Suprapubic skin (tissue), 4 donors: ENCODE measurements at places on chromosomes 7 and 10. TPM values are rescaled to one million over a fixed set of nuclear protein-coding genes. Genes with fewer than 3 reads are reported as not detected.
A peak's percentile ranks its signal among the peaks of the same experiment; 100 is the strongest.

DNA sequence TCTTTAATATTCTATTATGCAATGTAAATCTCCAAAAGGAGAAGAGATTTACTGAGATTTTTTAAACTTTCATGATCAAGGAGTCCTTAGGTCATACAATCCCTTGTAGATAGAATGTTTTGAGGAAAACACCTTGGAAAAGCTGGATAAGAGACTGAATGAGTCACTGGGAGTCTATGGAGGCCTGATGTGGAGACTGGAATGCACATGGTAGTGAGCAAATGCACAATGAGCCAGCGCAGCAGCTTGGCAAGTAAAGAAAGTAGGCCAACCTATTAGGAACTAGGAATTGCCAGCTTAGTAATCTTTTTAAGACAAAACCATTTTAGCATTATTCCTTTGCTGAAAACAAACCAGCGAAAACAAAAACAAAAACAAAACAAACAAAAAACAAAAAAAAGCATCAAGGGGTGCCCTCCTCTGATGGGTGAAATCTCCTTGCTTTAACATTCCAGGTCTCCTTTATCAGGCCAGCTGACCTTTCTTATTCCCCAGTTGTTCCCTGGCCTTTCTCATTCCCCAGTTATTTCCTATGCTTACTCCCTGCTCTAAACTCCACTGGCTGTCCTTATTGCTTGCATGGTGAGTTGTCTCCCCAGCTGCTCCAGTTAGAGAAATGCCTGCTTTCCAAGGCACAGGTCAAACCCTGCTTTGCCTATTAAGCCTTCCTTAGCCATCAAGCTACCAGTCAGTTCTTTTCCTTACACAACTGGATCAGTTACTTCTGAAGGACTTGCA lies 135.8 kb downstream of the PLCE1 start:
- no peak overlapping the region for H3K27ac ChIP-seq
- H3K27me3 ChIP-seq, result no peaks in the 10 kb centered on the region
- H3K4me3 ChIP-seq, result no peak overlapping the region
- no peaks in the 10 kb centered on the region for H3K4me1 ChIP-seq

DNA sequence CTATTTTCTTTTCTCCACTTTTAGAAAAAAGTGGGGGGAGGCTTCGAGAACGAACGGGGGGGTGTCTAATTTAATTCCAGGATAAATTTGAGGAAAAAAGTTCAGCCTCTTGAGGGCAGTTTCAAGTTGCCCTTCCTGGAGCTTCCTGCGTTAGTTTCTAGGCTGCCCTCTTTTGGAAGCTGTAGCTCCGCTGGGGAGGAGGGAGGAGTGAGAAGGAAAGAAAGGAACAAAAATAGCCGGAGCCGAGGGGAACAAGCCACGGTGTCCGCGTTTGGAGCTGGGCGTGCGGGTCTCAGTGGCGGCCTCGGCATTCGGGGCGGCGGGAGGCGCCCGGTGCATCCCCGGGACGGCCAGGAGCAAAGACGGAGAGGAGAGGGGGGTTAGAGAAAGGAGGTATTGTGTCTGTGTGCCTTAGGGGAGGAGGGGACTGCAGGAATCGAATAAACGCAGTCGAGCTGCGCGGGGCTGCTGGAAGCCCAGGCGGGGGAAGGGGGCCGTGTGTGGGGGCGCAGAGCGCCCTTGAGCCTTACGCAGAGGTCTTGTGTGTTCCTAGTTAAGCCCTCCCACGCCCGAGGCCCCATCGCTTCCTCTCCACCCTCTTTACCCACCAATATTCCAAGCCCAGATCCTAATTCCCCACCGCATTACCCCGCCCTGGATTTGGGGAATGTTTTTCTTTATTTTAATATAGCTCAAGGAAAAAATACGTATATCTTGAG lies 2.0 kb upstream of the TNRC18 start:
- no peaks in the 10 kb centered on the region for H3K27me3 ChIP-seq
- H3K27ac ChIP-seq, result peak overlapping the region; percentile 98
- no peaks in the 10 kb centered on the region for H3K36me3 ChIP-seq
- no peak for DNase-seq

GRCh38 chr10:90579602-90580242 lies 278.1 kb downstream of the HTR7 start:
- H3K36me3 ChIP-seq, result no peaks in the 10 kb centered on the region
- DNase-seq, result no peak
- no peak overlapping the region for H3K4me3 ChIP-seq

- no peak overlapping the region for H3K4me3 ChIP-seq
- no peaks in the 10 kb centered on the region for H3K27me3 ChIP-seq
- H3K27ac ChIP-seq, result no peak overlapping the region
- DNase-seq, result no peak
- H3K4me1 ChIP-seq, result no peaks in the 10 kb centered on the region
Measured at GRCh38 chr10:19592276-19592675, 224.0 kb upstream of the PLXDC2 start.

- no peak for DNase-seq
- H3K27me3 ChIP-seq, result no peaks in the 10 kb centered on the region
- no peak overlapping the region for H3K4me3 ChIP-seq
- no peak overlapping the region for H3K27ac ChIP-seq
Measured at GRCh38 chr7:99248391-99249095, 24.1 kb upstream of the MYH16 start.

DNA sequence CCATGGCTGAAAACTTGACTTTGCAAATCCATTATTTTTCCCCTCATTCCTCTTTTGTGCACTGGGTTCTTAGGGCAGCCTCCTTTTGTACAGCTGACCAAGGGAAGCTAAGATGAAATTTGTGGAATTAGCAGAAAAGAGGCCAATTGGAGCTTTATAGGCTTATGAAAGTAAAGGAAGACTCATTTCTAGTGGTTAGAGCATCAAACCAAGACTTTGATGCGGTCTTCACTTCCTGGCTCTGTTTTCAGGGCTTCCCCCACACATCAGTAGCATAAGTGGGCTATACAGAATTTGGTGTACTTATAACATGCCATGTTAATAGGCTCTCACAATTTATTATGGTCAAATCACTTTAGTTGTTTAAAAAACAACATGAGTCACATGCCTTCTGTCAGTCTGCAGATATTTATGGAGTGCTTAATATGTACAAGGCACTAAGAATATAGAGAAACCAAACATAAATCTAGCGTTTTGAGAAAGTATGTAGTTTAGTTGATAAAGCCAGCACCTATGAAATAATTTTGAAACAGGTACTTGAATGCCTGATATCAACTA lies 5.7 kb downstream of the AUTS2 start:
- H3K27me3 ChIP-seq, result no peaks in the 10 kb centered on the region
- H3K27ac ChIP-seq, result no peak overlapping the region
- H3K4me1 ChIP-seq, result peaks cover 34% of the 10 kb centered on the region
- no peak for DNase-seq
- H3K36me3 ChIP-seq, result no peaks in the 10 kb centered on the region

- H3K4me1 ChIP-seq, result peaks cover 23% of the 10 kb centered on the region
- no peak overlapping the region for H3K4me3 ChIP-seq
- peaks cover 9% of the 10 kb centered on the region for H3K27me3 ChIP-seq
- DNase-seq, result peak; percentile 72
- no peaks in the 10 kb centered on the region for H3K36me3 ChIP-seq
- H3K27ac ChIP-seq, result no peak overlapping the region
Measured at GRCh38 chr10:69634759-69635425, 4.8 kb downstream of the FAM241B start.

DNA sequence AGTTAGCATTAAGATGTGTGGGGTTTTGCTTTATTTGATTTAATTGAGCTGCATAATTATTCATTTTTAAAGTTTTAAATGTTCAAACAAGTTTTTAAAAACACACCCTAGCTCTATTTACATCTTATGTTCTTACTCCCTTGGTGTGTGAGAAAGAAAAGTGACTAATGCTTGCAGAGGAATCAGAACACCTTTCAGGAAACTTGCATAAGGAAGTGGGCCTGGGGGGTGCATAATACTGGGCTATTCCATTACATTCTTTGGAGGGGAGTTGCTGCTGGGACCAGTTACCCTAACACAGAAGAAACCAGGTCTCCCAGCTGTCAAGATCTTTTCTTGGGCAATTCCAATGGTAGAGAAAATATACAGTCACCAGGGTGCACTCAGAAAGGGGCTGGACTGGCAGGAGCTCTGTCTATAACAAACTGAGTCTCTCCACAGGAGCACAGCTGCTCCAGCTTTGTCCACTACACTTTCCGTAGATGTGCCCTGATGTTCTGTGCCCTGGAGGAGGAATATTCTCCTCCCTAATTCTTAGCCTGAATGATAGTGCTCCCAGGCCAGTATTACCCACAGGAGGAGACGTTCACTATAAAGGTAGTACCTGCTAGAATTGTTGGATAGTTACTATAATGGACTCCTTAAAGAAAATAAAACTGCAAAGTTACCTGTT lies 304.2 kb downstream of the CDC14C start:
- H3K4me3 ChIP-seq, result no peak overlapping the region
- H3K4me1 ChIP-seq, result no peaks in the 10 kb centered on the region
- H3K27ac ChIP-seq, result no peak overlapping the region
- H3K27me3 ChIP-seq, result no peaks in the 10 kb centered on the region
- no peaks in the 10 kb centered on the region for H3K36me3 ChIP-seq
- no peak for DNase-seq

Gene HMX3
- not detected for total RNA-seq

Gene SYT15B
- 1.1 TPM for total RNA-seq
